KBM-7 (cell line): ENCODE measurements at places on chromosomes 3 and 15.
A peak's percentile ranks its signal among the peaks of the same experiment; 100 is the strongest.

- no peak for DNase-seq
These were observed 420.2 kb upstream of the CCDC54 start for GRCh38 chr3:106957029-106957428.

DNA sequence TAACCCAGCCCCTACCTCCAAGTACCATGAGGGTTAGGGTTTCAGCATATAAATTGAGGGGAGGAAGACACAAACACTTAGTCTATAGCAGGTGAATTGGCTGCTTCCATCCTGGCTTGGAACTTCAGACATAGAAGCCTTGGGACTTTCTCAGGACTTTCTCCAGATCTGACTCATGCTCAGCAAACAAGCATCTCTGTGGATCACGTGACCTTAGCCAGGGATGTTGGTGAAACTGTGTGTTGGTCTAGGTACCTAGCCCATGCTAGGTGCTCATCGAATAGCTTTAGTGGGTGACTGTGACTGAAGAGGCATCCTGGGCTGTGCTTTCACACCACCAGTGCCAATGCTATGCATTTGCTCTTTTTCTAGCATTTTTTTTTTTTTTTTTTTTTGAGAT lies 58.9 kb downstream of the CD47 start:
- DNase-seq, result no peak

DNA sequence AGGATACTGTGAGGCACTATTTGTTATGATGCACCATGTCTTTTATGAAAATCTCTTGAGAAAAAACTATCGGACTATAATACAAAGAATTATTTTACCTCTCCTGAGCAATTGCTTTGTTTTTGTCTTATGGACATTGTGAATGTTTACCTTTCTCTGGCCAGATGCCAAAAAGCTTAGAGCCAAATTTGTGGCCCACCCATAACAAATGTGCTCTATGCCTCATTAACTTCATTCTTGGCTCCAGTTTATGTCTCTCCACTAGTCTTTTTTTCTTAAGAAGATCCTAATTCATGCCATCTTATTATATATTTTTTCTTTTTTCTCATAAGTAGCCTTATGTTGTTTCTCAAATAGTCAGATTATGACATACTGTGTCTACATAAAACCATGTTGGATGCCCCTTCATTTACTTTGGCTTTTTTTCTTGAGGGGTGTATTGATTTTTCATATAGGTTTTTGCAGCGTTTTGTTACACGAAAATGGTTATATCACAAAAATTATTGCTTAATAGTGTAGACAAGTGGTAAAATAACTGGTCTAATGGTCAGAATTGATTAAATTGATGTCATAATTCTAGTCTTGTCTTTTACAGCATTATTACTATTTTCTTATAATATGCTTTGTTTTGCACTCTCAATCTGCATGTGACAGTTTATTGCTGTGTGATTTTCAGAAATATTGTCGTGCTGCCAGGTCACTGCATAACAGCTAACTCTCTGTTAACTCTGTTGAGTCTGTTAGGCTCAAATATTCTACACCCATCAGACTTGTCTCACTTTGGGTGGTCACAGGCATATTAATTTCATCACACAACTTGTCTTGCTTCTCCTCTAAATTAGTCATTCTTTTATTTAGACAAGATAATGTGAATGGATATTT lies 18.2 kb downstream of the SENP8 start:
- DNase-seq, result no peak

GRCh38 chr15:77671362-77672056 lies 38.8 kb upstream of the LINGO1 start:
- no peak for DNase-seq

- no peak for DNase-seq
These were observed 128.6 kb downstream of the ERC2 start for GRCh38 chr3:56339671-56340070.

- DNase-seq, result no peak
These were observed 2.2 kb upstream of the ULK3 start for GRCh38 chr15:74845208-74845568.

- DNase-seq, result no peak
These were observed 12.3 kb upstream of the TLE3 start for GRCh38 chr15:70109978-70110377.

- no peak for DNase-seq
These were observed 71.3 kb upstream of the CACNA1D start for GRCh38 chr3:53422954-53423698.

- DNase-seq, result no peak
These were observed 11.9 kb downstream of the EPM2AIP1 start for GRCh38 chr3:36981006-36981405.

- no peak for DNase-seq
These were observed 105.8 kb upstream of the MYZAP start for GRCh38 chr15:57485869-57486268.

DNA sequence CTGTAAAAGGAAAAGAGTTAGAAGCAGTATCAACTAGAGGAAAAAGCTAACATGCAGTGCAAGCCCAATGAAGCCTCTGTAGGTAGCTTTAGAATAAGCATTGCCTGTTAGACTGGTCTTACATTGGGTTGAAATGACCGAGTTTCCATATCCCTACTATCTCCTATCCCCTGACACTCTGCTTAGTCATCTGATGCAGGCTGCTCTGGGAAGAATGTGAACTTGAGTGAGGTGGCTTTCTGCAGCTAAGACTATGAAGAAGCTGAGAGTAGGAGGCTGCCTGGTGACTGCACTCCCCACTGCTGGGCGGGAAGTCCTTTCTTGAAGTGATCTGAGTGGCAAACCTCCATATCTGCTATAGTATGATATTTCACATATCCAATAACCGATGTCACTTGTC lies 64.7 kb downstream of the OXSM start:
- DNase-seq, result no peak

DNA sequence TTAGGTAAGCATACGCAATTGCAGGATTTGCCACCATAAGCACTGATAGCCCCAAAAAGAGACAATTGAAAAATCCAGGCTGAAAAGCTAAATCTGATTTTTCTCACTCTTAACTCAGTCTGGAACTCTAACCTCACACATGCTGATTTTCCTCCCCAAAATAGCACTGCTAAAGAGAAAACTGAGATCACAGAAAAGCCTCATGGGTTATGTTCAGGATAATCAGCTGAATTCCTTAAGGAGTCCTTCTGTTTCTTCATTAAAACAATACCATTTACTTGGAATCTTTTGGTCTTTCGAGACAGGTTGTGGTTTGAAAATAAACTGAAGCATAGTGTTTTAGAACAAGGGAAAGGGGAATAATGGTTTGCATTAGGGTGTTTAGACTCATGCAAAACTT lies 144.3 kb upstream of the LRRN1 start:
- DNase-seq, result no peak

GRCh38 chr3:49804141-49805041 lies 1.3 kb downstream of the INKA1 start:
- DNase-seq, result peak; percentile 33

GRCh38 chr3:141482245-141482922 lies 4.4 kb upstream of the RASA2 start:
- DNase-seq, result no peak

DNA sequence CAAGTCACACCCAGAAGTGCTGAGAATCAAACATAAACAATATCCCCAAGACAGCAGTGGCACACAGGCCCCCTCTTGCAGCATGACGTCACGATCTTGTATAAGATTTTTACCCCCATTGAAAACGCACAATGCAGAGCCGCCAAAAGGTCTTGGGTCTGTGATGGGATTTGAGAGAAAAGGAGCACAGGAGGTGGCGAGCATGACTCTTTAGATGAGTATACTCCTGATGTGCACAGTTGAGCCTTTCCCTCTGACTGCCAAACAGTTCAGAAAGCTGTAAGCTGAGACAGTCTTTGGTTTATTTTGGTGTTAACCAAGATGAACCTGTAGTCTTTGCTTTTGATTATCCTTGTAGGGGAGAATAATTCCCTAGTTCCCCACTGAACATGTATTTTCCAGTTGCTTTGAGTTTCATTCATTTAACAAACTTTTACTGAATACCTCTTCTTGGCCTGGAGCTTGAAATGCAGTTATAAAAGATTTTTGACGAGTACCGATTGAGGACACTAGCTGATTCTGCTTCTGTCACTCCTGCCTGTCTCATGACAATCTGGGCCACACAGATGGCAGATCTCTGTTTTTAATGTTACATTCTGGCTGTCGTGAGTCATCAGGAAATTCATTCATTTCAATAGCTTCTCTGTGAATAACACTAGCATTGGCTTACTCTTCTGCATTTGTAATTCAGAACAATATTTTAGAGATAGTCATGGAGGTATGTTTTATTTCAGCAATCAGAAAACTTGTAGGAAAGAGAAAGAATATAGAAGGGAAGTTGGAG lies 28.9 kb downstream of the CFAP91 start:
- no peak for DNase-seq

DNA sequence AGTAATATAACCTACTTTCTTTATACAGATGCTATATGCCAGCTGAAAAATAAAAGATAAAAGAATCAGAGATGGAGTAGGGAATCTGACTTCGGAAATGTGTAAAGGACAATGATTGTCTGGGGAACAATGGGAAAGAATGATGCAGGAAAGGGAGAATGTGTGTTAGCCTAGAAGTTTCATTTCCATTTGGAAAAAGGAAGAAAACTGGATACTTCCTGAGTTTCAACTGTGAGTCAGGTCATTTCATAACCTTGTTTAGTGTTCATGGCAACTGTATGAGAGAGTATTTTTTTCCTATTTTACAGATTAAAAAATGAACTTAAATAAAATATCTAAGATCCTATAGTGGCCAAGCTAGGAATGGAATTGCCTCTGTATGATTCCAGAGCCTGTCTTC lies 261.3 kb upstream of the NECTIN3 start:
- no peak for DNase-seq

DNA sequence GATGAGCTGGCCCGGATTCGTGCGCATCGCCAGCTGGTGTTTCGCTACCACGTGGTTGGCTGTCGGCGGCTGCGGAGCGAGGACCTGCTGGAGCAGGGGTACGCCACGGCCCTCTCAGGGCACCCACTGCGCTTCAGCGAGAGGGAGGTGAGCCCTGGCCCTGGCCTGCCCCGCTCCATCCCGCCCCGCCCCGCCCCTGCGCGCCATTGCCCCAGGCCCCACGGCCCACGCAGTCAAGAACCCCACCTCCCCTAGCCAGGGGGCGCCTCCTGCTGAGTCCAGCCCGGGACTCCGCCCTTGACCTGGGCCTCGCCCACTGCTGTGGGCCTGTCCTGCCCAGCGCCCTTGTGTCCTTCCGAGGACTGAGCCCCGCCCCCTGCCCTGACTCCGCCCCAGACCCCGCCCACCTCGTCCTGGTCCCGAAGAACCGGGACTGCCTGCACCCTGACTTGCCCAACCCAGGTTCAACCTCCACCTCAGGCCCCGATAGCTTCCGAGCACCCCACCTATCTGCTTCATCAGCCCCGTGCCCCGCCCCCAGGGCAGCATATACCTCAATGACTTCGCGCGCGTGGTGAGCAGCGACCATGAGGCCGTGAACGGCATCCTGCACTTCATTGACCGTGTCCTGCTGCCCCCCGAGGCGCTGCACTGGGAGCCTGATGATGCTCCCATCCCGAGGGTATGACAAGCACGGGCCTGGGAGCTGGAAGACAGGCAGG lies 14.8 kb downstream of the NT5DC2 start:
- DNase-seq, result no peak

DNA sequence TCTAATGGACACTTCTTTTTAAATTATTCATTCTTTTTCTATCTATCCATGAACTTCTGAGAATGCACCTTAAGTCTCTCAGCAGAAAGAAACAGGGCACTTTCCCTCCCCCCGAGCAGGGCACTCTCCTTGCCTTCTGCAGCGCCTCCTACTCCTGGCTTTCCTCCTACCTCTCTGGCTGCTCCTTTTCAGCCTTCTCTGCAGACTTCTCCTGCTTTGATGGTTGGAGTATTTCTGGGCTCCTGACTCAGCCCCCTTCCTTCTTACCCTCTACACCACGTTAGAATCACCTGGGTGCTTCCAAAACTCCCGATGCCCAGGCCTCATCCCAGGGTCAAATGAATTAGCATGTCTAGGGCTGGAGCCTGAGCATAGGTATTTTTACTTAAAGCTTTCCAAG lies 3.4 kb downstream of the SCN5A start:
- DNase-seq, result no peak
